ENCODE measurements at places on chromosomes 16 and 17.

- peak; percentile 69 for DNase-seq
Observed at GRCh38 chr17:58329810-58330537, 1.4 kb upstream of the TSPOAP1 start.

DNA sequence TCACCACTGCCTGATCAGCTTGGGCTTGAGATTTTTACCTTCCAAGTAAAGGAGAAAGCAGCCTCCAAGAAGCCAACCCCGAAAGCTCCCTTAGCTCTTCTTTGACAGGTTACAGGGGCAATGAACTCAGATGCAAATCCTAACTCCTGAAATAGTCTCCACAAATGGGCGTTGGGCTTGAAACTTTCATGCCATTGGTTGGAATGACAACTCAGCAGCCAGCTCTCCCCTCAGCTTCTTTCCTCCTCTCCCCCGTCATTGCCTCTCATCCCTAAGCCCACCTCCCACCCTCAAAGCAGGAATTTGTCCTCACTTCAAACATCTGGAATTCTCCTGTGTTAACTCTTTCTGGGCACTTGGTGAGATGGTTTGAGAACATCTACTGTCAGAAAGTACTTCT is at the start of gene TAT:
Gene TAT (minus strand): TSS at position 122 of the 400 bp plus-strand sequence. CDS start 677 bp downstream, outside the sequence.
- DNase-seq, result no peak

DNA sequence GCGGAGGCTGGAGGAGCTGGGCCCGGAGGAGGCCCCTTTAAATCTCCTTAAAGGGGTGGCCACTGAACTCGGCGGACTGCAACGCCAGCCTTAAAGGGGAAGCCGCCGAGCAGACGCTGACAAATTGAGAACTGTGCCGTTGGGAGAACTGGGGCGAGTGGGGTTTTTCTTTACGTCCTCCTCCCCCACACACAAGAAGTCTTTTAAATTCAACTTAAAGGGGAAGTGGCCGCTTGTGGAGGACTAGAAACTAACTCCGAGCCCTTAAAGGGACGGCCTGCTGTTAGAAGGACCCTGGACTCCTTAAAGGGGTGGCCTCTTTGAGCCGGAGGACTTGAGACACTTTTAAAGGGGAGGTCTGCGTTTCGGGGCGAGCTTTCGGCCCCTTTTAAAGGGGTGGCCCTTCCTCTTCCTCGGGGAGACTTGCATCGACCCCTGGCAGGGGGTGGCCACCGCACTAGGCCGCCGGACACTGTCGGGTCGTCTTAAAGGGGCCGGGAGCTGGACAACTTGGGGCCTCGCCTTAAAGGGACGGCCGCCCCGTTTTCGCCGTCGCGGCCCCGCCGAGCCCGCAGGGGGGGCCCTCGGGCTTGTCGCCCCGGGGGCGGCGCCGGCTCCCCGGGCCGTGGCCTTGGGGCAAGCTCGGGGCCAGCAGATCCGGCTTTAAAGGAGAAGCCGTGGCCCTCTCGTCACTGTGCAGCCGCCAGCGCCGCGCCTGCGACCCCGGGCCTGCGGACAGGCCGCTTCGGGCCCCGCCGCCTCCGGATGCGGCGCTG is 688 bp downstream of the FBRS start:
- DNase-seq, result peak; percentile 97

DNA sequence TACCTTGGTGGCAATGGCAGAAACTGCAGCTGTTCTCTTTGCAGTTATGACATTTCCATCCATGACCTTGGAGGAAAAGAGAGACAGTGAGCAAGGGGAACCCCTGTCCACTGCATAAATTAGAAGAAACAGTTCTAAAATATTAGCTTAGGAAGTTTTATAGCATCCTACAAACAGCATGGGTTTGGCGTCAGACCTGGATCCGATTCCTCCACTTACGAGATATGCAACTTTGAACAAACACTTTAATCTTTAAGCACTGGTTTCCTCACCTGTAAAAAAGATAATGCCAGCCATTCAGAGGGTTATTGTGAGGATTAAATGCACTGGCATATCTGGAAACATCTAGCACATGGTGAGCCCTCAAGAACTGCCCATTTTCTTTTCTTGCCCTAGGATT is 2.6 kb downstream of the CRYM start:
- DNase-seq, result no peak

- DNase-seq, result no peak
Observed at GRCh38 chr17:33310296-33310695, 17.2 kb upstream of the ASIC2 start.

DNA sequence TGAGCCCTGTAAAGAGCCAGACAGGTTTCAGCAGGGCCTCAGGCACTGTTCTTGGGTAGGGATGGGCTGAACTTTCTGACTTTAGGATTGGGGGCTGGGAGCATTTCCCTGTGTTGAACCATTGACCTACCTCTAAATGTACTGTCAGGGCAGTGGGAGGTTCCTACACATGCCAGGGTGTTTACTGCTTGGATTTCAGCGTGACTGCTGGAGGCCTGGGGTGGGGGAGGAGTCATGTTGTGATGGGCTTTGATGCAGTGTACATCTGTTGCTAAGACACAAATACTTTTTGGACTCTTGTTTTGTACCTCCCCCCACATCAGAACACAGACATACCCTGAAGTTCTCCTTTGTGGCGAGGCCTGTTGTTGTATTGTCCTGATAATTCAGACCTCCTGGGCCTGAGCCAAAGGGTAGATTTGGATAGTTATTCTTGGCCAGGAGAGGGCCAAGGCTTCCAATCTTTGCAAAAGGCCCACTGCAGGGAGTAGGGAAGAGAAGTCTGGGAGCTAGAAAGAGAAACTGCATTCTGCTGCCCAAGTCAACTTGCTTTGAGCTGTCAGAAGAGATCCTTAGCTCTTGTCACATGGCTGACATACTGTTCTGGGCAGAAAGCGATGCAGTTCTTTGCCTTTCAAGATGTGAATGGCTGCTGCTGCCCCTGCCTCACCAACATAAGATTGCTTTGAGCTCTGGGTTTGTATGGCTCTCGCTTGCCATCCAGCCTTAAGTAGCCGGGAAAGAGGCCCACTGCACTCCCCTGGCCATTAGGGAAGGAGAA is 3.7 kb downstream of the NFE2L1 start:
- DNase-seq, result no peak

DNA sequence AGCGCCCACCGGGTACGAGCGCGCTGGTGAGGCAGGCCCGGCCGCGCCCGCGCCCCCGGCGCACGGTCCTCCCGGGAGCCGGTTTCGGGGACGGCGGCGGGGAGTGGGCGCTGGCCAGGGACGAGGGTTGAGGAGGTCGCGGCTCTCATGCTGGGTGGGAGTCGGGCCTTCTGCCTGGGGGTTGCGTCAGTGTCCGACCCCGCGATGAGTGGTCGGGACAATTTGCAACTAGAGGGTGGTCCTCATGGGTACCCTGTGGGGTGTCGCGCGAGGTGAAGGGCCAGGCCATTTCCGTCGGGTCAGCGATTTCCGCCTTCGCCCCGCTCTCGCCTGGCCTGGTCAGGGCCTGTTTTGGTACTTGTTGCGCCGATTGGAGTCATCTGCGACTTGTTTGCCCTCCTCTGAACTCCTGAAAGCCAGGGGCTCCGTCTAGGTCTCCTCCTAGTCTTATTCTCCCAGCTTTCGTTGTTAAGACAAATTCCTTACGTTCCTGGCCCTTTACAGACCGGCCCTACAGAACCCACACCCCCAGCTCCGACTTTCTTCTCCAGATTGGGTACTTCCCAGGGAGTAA is 14.9 kb downstream of the NAA60 start:
- DNase-seq, result no peak

DNA sequence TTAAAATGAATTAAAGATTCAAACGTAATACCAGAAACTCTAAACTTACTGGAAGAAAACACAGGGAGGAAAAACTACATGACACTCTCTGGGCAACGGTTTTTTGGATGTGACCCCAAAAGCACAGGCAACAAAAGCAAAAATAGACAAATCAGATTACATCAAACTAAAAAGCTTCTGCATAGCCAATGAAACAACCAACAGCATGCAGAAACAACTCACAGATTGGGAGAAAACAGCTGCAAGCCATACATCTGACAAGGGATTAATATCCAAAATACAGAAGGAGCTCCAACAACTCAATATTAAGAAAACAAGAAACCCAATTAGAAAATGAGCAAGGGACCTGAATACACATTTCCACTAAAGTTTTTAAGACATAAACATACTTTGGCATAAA is 69.2 kb upstream of the ALOX12 start:
- DNase-seq, result no peak

GRCh38 chr17:74957935-74958740 is 14.4 kb downstream of the HID1 start:
- peak; percentile 76 for DNase-seq

GRCh38 chr16:1917056-1917664 is 1.1 kb downstream of the HS3ST6 start:
- DNase-seq, result no peak

DNA sequence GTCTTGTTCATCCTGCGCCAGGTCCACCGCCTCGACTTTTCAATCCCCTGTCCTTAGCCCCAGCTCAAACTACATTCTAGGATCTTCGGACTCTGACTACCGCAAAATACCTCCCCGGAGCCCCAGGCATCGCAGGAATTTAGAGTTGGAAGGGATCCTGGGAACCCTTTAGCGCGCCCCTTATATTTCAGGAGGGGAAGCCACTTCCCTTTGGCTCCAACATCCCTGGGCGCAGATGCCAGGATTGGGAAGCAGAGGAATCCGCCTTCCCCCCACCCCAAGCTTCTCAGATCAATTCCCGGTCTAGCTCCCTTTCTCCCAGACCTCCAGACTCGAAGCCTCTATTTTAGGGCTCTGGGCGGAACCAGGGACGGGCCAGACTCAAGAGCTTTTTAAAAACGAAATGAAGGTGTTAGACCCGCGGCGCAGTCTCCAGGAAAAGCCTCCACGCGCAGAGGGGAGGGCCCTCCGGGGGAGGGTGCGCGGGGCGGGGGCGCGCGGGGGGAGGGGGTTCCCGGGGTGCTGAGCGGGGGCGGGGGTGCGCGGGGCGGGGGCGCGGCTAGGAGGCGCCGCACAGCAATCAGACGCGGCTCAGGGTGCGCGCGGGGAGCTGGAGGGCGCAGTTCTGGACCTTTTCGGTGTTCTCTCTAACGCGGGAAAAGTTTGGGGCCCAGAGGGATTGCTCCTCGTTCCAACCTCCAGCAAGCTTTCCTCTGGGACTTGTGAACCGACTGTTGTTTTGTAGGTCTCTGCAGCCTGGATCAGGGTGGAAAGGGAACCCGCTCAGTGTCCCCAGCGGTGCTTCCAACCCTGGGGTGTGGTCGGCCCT is 1.6 kb downstream of the AHSP start:
- no peak for DNase-seq

GRCh38 chr16:89341279-89341678 is 123.8 kb downstream of the ZNF778 start:
- no peak for DNase-seq

DNA sequence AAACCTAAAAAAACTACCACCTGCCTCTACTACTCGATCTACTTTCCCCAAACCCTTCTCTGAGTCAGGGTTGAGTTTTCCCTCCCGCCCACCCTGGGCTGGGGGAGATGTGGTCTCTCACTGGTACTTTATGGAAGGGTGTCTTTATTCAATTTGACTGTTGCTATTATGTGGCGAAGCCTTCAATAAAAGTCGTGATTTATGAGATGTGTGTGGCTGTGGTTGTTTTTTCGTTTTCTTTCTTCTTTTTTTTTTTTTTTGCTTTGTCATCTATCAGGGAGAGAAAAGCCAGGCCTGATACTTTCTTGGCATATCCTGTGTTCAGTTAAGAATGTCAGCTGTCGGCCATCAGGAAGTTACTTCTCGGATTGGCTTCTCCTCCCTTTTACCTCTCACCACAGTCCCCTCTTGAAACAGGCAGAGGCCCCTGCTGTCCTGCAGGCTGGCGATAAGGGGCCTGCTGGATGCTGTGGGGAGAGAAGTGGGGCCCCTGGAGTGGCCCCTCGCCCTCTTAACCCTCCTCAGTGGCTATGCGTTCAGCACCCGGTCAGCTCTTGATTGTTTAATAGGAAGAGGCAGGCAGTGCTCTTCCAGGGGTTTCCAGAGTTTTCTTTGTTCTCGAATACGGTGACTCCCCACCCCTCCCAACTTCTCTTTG is 123.0 kb downstream of the MSI2 start:
- no peak for DNase-seq

DNA sequence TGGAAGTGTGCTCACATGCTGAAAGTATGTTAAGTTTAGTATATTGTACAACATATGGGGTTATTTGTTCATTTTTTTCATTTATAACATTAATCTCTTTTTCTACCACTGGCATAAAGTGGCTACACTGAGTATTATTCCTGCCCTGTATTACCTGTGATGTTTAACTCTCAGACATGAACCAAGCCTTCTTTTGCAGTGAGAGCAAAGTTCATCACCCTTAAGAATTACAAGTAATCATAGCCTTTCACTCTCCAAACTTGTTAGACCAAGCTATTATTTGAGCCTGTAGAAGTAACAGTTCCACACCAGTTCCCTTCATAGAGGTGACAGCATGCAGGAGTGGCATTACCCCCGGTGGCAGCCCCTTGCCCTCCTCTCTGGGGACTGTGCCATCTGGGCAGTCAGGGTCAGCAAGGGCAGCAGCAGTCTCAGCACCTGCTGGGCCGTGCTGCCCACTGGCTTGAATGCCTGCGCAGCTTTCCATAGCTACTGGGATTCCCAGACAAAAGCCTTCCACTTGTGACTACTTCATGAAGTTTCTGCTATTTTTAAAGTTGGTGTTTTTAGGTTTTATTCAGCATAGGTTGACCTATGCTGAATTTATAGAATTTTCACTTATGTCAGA is 71.3 kb downstream of the TMC6 start:
- no peak for DNase-seq

Measured in CD4-positive, alpha-beta T cell treated with Interleukin-12 subunit alpha and Interleukin-12 subunit beta, for 1 hour (primary cell).